ENCODE measurements at places on chromosomes 7 and 10.

DNA sequence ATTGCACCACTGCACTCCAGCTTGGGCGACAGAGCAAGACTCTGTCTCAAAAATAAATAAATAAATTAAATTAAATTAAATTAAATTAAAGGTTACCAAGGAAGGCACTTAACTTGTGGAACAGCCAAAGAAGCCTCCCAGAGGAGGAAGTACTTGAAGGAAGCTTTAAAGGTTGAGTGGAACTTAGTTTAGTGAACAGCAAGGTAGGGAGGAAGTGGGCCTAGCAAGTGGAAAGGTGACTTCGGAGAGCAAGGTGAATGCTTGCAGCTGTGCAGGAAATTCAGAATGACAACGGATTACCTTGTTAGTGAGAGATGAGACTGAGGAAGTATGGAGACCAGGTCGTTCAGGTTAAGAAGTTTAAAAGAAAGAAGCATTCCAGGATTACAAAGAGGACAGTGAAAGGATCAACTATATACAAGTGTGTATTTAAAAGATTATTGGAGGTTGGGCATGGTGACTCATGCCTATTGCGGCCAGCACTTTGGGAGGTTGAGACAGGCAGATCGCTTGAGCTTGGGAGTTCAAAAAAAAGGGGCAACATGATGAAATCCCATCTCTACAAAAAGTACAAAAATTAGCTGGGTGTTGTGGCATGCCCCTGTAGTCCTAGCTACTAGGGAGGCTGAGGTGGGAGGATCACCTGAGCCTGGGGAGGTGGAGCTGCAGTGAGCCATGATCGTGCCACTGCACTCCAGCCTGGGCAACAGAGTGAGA lies 12.8 kb upstream of the RPEL1 start:
- no peak for DNase-seq

DNA sequence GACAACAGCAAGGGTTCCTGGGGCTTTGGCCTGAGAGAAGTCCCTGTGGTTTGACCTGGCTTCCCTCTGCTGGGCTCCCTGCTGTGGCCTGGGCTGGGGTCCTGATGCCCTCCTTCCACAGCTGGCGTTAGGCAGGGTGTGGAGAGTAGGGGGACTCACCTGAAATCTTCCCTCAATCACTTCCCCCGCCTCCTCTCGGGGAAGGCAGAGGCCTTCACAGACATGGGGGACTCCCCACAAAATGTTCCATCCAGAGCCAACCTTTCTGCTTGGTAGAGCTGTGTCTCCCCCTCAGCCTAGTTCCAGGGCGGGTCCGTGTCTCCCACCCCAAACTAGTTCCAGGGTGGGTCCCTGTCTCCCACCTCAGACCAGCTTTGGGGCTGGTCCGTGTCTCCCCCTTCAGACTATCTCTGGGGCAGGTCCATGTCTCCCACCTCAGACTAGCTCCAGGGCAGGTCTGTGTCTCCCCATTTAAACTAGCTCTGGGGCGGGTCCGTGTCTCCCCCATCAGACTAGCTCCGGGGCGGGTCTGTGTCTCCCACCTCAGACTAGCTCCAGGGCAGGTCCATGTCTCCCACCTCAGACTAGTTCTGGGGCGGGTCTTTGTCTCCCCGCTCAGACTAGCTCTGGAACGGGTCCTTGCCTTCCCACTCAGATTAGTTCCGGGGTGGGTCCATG lies 2.2 kb downstream of the PVRIG start:
- DNase-seq: no peak

DNA sequence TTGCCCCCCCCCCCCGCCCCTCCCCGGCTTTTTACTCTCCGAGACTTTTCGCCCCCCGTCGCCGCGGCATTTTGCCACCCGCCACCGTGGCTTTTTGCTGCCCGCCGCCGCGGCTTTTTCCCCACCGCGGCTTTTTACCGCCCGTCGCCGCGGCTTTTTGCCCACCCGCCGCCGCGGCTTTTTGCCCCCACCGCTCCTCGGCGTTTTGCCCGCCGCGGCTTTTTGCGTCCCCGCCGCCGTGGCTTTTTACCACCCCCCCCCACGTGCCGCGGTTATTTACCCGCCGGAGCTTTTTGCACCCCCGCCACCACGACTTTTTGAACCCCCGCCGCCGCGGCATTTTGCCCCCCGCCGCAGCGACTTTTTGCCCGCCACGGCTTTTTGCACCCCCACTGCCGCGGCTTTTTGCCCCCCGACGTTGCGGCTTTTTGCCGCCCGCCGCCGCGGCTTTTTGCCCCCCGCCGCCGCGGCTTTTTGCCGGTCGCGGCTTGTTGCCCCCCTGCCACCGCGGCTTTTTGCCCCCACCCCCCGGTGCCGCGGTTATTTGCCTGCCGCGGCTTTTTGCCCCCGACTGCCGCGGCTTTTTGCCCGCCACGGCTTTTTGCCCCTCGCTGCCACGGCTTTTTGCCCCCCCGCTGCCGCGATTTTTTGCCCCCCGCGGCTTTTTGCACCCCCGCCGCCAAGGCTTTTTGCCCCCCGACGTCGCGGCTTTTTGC lies 461.1 kb downstream of the ZNF33B start:
- DNase-seq: no peak

DNA sequence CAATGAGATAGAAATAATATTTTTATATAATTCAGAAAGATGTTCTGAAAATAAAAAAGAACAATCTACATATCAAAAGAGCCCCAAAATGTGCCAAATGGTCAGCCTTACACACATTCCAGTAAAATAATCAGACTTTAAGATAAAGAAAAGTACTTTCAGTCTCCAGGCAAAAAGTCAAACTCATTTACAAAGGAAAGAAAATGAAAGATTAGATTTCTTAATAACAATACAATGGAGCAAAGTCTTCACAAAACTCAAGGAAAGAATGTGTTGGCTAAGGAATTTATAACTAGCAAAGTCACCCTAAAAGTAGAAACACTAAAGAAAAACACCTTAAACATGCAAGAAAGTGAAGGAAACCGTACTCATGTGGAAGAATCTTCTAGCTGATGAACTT lies 16.6 kb downstream of the RTKN2 start:
- no peak for DNase-seq

DNA sequence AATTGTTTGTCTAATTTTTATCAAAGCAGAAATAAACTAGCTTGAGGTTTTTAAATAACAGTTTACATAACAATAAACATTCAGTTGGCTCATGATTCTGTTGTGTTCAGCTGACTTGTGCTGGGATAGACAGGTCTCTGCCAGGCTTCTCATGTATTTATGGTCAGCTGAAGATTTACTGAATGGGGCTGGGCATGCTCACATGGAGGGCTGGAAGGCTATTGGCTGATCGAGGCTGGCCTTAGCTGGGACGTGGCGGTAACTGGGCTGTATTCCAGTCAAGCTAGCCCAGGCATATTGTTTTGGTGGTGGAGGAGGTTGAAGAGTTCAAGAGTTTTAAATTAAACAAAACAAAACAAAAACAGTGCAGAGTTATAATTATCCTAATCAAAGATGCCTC lies 251.0 kb upstream of the MTPN start:
- DNase-seq: no peak

Measured in right forelimb (tissue), 1 donor.